ENCODE measurements at places on chromosomes 2 and 18.

- DNase-seq = no peak
Observed at GRCh38 chr2:65055422-65056214, 598 bp upstream of the CEP68 start.

DNA sequence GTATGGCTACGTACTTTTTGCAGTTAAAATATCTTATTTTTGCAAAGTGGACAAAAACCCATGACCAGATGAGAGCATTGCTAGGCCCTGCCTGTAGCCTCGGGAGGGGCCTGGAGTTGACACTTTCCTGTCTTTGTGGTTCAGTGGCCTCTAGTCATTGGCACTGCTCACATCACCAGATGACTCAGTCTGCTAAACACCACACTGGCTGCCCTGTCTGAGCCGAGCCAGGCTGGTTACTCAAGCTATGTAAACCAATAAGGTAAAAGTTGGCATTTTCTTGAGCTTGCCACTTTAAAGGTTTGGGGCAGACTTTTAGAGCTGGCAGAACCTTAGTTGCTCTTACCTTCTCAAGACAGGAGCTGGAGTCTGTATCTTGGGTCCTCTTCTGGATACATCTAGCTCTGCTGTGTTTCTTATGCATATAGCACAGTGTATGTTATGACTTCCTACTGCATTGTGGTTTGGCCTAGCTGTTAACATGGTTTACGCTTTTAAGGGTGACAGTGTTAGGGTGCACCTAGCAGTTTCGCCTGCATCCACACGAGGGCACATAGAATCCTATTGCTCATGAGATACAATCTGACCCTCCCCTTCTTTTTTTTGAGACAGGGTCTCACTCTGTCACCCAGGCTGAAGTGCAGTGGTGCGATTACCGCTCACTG is 76.4 kb downstream of the AP1S3 start:
- peak; percentile 78 for DNase-seq

DNA sequence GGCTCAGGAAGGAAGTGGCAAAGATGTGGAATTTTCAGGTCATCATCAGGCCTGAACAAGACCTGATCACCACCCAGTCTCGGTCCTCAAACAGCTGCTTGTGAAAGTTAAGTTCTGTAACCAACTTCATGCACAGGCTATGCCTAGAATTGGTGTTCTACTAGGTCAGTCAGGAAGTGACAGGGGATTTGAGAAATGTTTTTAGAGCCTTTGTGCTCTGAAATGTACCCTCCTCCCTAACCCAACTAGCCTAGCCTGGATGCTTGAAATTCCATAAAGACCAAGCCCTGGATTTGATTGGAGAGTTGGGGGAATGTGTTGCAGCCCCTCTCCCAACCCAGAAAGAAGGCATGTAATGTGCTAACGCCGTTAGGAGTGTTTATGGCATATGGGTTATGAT is 63.3 kb downstream of the TGOLN2 start:
- DNase-seq = no peak

- DNase-seq = no peak
Observed at GRCh38 chr2:44926957-44927356, 14.5 kb upstream of the SIX3 start.

- no peak for DNase-seq
Observed at GRCh38 chr2:230676546-230676945, 36.1 kb upstream of the CAB39 start.

- DNase-seq = no peak
Observed at GRCh38 chr2:220980966-220981675, 591.0 kb downstream of the EPHA4 start.

DNA sequence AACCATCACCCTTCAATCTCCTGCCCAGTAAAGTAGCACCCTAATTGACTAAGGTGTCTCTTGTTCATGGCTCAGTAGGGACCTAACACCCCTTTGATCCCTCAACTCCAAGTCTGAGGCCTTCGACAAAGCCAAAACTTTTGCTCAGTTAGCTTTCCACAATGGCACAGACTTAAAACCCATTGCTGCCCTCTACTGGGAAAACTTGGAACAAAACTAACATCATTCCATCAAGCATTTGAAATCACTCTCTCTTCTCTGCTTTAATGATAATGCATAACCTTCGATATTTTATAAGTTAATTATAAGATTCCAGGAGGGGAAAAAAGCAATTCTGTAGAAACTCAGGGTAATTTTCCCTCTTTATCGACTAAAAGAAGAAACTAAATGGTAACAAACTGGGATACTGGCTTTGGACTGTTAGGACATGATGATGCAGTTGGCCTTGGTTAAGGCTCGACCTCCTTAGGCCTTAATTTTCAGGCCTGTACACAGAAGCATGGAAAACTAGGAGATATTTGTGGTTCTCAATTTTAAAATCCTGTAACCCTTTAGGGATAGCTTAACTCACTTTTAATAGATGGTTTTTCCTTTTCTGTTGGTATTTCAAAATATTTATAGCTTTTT is 127.8 kb downstream of the STK39 start:
- peak; percentile 3 for DNase-seq

DNA sequence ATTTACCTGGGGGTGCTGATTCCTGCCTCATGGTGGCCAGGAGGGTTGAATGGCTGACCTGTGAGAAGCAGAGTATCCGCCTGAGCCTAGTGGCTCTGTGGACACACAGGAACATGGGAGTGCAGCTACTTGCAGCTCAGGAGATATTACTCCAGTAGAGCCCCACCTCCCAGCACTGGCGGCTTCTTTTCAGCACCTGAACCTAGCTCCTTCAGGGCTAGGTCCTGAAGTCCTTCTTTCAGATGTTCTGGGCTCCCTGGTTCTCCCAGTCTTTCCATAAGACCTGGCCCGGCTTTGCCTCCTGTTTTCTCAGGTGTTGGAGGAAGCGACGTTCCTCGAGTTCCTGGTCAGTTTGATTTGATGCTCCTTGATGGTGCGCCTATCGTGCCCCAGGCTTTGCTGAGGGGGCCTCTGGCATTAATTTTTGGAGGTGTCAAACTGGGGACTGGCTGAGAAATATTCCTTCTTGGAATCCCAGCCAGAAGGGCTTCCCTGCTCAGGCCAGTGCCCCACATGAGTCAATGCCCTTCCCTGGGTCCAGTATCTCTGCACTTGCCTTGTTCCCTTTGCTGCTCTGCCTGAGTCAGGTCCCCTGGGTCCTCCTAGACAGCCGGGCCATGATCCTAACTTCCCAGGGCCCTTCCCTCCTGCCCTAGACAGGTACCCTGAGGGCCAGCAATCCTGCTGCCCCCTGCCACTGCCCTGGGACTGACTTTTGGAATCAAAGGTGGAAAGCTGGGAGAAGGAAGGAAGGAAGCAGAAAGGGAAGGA is 110.7 kb upstream of the HAAO start:
- no peak for DNase-seq

DNA sequence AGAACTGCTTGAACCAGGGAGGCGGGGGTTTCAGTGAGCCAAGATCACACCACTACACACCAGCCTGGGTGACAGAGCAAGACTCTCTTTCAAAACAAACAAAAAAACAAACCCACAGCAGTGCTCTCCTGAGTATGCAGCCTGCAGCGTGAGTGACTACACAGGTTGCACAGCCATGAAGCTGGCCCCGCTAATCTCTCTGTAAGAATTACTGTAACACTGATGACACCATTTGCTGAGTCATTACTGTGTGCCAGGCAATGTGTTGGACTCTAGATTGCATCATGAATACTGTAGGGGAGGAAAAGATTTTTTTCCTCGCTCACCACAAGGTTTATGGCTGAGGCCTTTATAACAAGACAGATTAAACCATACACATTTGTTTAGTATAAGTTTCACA is 118.6 kb upstream of the ATP8B1 start:
- no peak for DNase-seq

DNA sequence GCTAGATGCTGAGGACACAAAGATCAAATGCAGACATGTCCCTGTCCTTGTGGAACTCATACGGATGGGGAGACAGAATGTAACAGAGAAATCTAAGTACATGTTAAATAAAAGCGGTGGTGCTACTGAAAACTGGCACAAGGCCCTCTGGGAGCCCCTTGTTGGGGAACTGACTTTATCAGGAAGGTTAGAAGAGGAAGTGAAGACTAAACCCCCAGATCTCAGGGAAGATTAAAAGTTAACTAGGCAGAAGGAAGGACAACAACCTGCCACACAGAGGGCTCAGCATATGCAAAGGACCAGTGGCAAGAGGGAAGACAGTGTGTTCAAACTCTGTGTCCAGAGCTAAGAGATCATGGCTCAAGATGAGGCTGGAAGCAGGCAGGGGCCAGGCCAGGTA is 4.8 kb downstream of the CACNB4 start:
- no peak for DNase-seq
